ENCODE measurements at places on chromosomes 4 and X.

DNA sequence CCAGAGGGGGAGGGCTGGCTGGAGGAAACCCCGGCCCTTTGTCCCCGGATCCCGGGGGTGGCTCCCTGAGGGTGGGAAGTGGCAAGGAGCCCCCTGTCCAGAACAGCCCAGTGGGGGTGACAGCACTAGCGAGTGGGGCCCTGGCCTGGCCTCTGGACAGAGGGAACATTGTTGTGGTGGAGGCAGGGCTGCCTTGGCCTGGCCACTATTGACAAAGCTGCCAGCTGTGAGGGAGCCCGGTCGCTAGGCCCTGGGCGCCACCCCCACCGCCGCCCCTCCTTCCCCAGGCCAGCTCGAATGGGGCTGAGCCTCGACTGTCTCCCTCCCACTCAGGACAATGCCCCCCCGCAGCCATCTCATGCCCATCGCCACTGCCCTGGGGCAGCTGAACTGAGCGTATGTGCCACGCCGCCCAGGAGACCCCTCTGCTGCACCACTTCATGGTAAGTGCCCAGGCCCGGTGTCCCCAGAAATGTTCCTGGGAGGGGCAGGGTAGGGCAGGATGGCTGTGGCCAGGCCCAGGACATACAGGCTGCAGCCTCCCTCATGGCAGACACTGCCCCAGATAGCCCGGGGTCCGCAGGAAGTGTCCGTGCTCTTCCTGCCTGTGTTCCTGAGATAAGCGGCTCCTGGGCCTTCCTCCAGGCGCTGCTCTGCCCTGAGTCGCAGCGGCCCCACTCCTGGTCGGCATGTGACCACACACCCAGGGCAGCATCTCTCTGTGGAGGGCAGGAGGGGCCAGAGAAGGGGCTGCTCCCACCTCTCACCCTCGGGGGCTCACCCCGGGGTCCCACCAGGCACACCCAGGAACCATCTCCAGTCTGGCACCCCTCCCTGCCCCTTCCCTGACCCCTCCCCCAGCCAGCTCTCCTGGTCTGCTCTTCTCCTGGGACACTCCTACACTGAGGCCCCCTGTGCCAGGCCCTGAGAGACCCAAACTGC, 1.4 kb downstream of the PLXNB3 start:
- no peak for DNase-seq

- no peak for DNase-seq
These were observed 150.0 kb downstream of the PRKX start for GRCh38 chrX:3563451-3563850.

GRCh38 chrX:130100180-130100579, 10.1 kb downstream of the ELF4 start:
- no peak for DNase-seq

DNA sequence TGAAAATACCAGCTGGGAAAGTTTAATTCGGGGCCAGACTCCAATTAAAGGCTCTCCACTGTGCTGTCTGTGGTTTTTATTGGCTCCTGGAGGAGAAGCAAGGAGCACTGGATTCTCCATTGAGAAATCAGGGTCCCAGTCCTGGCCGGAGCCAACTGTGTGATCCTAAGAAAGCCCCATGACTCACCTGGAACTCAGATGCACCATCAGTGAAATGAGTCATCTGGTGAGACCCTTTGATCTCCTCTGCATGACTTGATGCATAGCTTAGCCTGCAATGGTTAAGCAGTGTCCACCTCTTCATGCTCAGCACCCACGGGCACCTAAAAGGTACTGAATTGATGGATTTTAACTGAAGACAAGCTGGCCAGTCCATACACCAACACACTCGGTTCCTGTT, 119.2 kb upstream of the VCX3B start:
- no peak for DNase-seq

DNA sequence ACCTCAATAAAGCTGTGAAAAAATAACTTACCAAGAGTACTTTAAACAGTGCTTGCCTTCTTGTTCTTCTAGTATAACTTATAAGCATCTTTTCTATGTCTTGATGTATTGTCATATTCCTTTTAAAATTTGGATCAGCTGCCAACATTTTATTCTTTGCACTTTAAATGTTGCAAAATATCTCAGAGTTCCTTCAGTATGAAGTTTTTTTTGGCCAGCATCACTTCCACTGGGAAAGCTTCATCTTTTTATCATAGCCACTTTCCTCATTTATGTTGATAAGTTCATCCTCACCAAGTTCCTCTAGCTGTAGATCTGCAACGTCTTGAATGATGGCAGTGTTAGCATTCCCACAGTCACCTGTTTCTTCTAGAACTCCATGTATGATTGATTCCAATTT, 24.2 kb downstream of the CXorf58 start:
- no peak for DNase-seq

DNA sequence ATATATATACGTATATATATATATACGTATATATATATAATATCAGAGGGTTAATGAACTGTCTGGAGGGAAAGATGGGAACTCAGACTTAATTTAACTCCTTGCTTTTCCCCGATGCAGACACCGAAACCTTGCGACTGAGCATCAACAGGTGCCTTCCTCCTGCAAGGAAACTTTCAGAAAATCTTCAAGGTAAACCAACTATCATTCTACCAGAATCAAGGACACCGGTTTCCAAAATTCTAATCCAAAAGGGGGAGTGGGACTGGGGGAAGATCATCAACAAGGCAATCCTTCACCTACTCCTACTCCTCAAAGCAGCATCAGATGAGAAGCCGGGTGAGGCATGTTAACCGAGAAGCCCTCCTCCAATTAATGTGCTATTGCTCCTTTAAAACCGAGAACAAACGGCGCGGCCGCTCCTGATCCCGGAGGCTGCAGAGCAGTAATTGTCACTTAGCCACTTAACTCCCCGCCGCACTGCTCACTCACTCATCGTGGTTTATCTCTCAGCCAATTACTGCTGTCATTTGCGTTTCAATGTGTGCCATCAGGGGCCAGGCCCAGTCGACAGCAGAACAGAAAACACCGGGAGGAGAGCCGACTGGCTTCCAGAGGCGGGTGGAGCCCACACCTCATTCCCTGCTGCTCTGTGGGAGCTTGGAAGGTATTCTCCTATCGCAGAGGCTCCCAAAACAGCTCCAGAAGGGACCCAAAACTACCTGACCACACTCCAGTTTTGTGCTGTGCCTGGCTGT, 61.7 kb downstream of the MAML3 start:
- DNase-seq: no peak

GRCh38 chrX:24646745-24647182, 383 bp downstream of the PCYT1B start:
- DNase-seq: no peak
